Glutamatergic neuron (in vitro differentiated cells): ENCODE measurements at places on chromosomes 1 and 21. TPM values are rescaled to one million over a fixed set of nuclear protein-coding genes. Genes with fewer than 3 reads are reported as not detected.

DNA sequence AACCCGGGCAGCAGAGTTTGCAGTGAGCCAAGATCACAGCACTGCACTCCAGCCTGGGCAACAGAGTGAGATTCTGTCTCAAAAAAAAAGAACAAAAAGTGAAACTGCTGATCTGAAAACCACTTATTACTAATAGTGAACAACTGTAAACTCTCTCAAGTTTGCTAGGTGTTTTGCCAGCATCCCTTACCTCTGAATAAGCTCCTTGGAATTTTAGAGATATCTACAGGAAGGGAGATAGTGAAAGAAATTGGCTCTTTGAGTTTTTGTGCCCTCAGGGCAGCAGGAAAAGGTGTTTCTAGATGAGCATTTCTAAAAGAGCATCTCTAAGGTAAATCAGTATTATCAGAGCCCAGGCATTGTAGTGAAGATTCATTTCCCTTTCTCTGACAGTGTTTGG, 27.1 kb downstream of the PARK7 start:
- H3K27ac ChIP-seq = no peak overlapping the region
- no peaks in the 10 kb centered on the region for H3K4me1 ChIP-seq
- H3K36me3 ChIP-seq = no peaks in the 10 kb centered on the region
- DNase-seq = no peak

DNA sequence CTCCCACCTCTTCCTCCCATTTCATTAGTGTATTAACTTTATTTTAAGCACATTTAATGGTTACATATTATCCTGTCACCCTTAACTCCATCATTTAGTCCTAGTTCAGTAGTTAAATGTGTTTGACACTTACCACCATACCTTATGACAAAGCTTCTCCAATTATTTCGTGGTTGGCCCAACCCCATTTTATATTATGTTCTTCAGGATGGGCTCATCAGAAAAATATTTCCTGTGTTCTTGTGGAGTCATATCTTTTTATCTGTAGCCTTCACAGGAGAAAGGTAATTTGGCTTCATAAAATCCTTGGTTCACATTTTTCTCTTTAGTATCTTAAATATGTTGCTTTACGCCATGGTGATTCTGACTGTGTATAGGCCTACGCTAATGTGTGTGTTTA, 142.3 kb upstream of the COL6A1 start:
- H3K36me3 ChIP-seq = peaks cover 12% of the 10 kb centered on the region

DNA sequence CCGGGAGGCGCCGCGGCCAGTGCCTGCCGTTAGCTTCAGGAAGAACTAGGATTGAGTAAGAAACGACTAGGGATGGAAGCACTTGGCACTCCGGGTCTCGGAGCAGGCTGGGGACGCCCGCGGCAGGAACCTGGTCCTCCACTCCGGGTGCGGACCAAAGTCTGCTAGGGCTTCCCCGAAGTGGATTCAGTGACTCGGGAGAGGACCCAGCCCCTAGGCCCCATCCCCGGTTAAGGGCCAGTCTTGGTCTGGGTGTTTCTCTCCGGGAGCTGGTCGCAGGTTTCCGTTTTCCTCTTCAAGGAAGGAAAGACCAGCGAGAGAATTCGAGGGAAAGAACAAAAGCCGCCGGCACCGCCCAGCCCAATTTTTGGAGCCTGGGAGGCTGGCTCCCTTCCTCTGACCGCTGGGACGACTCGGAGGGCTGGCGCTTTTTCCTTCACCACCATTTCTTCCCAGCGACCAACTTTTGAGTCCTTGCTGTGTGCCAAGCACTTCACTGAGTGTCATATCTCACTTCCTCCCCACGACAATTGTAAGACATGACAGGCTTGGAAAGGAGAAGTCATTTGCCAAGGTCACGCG, 16.8 kb upstream of the STMN1 start:
- H3K4me3 ChIP-seq = peak overlapping the region; percentile 75
- peak overlapping the region; percentile 85 for H3K27ac ChIP-seq
- peak; percentile 48 for DNase-seq

DNA sequence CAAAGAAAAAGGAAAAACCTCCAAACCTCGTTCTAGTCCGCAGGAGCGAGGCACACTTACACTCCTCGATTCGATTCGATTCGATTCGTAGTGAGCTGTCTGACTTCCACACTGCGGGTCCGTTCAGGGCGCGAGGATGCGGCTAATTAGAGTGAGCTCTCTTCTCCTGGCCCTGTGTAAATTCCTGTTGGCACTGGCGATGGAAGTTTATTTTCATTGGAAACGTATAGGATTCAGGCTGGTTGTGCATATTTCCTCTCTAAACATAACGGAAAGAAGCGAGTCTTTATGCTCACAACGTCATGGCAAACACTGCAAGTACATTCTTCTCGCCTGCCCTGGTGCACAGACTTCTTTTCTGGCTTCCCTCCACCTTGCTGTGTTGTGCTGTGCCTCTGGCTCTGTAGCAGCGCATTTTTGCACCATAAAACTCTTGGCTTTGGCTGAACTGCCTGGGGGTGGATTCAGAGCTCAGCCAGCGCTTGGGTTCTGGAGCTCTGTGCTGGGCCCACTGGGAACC, 2.7 kb downstream of the HUNK start:
- H3K4me1 ChIP-seq = peaks cover 16% of the 10 kb centered on the region
- H3K4me3 ChIP-seq = peak overlapping the region; percentile 85
- H3K36me3 ChIP-seq = no peaks in the 10 kb centered on the region
- H3K27ac ChIP-seq = no peak overlapping the region
- DNase-seq = no peak

The CATSPERE gene
- total RNA-seq = 0.59 TPM

The CD52 gene
- total RNA-seq = 2.8 TPM

GRCh38 chr1:204041803-204042505, 31.0 kb upstream of the SOX13 start:
- no peaks in the 10 kb centered on the region for H3K36me3 ChIP-seq
- no peak overlapping the region for H3K27ac ChIP-seq
- no peak for DNase-seq
- H3K4me3 ChIP-seq = no peak overlapping the region
- peaks cover 9% of the 10 kb centered on the region for H3K27me3 ChIP-seq

The TEDDM1 gene
- not detected for total RNA-seq

- no peak for DNase-seq
- H3K27me3 ChIP-seq = no peaks in the 10 kb centered on the region
- H3K36me3 ChIP-seq = no peaks in the 10 kb centered on the region
- H3K4me1 ChIP-seq = peaks cover 1% of the 10 kb centered on the region
- no peak overlapping the region for H3K4me3 ChIP-seq
Observed at GRCh38 chr1:77950873-77951272, 28.0 kb downstream of the FUBP1 start.

- peak within 1 kb of the TSS; percentile 90 for H3K4me3 ChIP-seq
- peaks cover 3% of the 10 kb centered on the region for H3K27me3 ChIP-seq
- H3K4me1 ChIP-seq = peaks cover 8% of the 10 kb centered on the region
- peak within 1 kb of the TSS; percentile 71 for H3K27ac ChIP-seq
- DNase-seq = peak; percentile 77
- no peaks in the 10 kb centered on the region for H3K36me3 ChIP-seq
Observed at GRCh38 chr1:116909512-116910378, at the start of gene PTGFRN. TSS of gene PTGFRN (plus strand) at chr1:116909916. CDS start at chr1:116910204, 288 bp downstream.

- H3K4me3 ChIP-seq = no peak overlapping the region
- no peaks in the 10 kb centered on the region for H3K27me3 ChIP-seq
- no peaks in the 10 kb centered on the region for H3K36me3 ChIP-seq
- no peaks in the 10 kb centered on the region for H3K4me1 ChIP-seq
Observed at GRCh38 chr1:145702052-145702451, 5.1 kb downstream of the PDZK1 start.

The TIE1 gene
- 11.3 TPM for total RNA-seq

DNA sequence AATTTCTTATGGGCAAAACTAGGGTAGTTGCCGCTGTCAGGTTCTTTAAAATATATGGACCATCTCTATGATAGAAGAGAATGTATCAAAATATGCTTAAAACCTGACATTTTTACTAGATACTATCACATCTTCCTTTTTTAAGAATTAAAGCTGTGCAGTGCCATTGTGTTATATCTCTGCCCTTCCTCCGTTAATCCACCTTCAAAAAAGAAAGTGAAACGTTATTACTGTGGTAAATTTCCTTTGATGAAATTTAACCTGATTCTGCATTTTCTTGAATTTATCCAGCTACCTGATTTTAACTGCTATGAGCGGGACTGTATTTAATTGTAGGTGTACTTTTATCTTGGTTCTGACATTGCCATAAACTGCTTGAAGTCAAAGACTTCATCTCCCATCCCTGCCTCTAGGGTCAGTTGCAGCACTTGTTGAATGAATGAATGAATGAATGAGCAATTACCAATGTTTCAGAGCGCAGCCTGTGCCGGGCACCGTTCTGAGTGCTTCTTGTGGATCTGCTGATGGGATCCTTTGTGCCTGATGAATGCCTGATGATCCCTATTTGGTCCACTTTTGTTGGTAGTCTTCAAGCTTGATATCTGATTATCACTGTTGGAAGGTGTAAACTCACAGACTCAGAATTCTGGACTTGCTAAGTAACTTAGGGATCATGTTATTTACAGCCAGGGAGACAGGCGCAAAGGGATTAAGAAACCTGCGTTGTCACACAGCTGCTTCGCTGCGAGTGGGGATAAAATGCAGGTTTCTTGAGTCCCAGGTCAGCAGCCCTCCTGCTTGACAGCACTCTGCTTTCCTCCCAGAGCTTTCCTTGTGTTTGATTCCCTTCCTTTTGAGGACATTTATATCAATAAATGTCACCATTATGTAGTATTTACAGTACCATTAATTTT, 30.1 kb downstream of the SMYD2 start:
- no peak overlapping the region for H3K4me3 ChIP-seq
- H3K36me3 ChIP-seq = peaks cover 4% of the 10 kb centered on the region
- peaks cover 6% of the 10 kb centered on the region for H3K27me3 ChIP-seq
- peaks cover 12% of the 10 kb centered on the region for H3K4me1 ChIP-seq
- no peak for DNase-seq

- no peak overlapping the region for H3K4me3 ChIP-seq
- H3K4me1 ChIP-seq = peaks cover 2% of the 10 kb centered on the region
- DNase-seq = no peak
- H3K36me3 ChIP-seq = no peaks in the 10 kb centered on the region
- H3K27ac ChIP-seq = no peak overlapping the region
Observed at GRCh38 chr21:35658242-35658641, 402.1 kb downstream of the SETD4 start.

The CACNA1S gene
- 0.07 TPM for total RNA-seq

The LENEP gene
- 1.3 TPM for total RNA-seq

GRCh38 chr1:11388617-11389016, 90.3 kb upstream of the DISP3 start:
- no peak overlapping the region for H3K4me3 ChIP-seq
- no peak for DNase-seq
- H3K36me3 ChIP-seq = no peaks in the 10 kb centered on the region

GRCh38 chr1:151314137-151314875, 12.9 kb downstream of the PI4KB start:
- H3K4me3 ChIP-seq = no peak overlapping the region
- no peak for DNase-seq
- peaks cover 3% of the 10 kb centered on the region for H3K27me3 ChIP-seq
- no peak overlapping the region for H3K27ac ChIP-seq
- peaks cover 6% of the 10 kb centered on the region for H3K36me3 ChIP-seq
- peaks cover 17% of the 10 kb centered on the region for H3K4me1 ChIP-seq

- DNase-seq = peak; percentile 76
- H3K4me3 ChIP-seq = no peak overlapping the region
- H3K27me3 ChIP-seq = peaks cover 3% of the 10 kb centered on the region
- H3K27ac ChIP-seq = no peak overlapping the region
- peaks cover 18% of the 10 kb centered on the region for H3K4me1 ChIP-seq
- H3K36me3 ChIP-seq = peaks cover 4% of the 10 kb centered on the region
Observed at GRCh38 chr1:225911191-225912130, 12.6 kb downstream of the PYCR2 start.

GRCh38 chr1:227323171-227323966, 5.1 kb upstream of the CDC42BPA start:
- H3K36me3 ChIP-seq = no peaks in the 10 kb centered on the region
- H3K27ac ChIP-seq = no peak overlapping the region
- H3K4me3 ChIP-seq = no peak overlapping the region
- H3K4me1 ChIP-seq = peaks cover 6% of the 10 kb centered on the region
- DNase-seq = no peak
- no peaks in the 10 kb centered on the region for H3K27me3 ChIP-seq

GRCh38 chr1:96588416-96588995, 133.1 kb upstream of the PTBP2 start:
- DNase-seq = no peak
- H3K4me3 ChIP-seq = no peak overlapping the region
- peaks cover 2% of the 10 kb centered on the region for H3K27me3 ChIP-seq
- no peak overlapping the region for H3K27ac ChIP-seq

The KRTAP11-1 gene
- total RNA-seq = not detected

DNA sequence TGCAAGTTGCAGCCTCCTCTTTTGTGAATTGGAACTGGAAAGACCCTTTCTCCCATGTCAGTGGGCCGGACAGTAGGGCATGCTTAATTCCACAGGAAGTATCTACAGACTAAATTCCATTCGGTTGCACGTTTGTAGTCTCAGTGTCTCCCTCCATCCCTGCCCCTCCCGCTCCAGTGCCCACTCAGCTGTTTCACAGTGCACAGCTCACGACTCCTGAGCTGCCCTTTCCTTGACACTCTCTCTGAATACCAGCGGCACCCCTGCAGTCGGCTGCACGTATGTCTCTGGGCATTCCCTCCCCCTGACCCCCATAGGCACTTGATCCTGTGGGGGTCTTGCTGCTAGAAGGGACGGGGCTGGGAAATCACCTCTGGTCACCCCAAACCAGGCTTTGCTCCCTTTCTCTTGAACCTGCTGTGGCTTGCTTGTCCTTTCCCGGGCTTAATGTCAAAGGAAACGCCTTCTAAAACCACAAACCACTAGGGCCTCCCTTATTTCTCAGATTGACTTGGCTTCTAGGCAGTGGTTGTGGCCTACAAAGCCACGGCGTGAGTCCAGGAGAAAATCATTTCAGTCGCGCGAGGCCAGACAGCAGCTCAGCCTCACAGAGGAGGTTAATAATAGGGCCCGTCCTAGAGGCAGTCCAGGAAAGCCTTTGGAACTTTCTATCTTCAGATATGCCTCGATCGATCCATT, 365.3 kb upstream of the PROX1 start:
- H3K27me3 ChIP-seq = peaks cover 1% of the 10 kb centered on the region
- no peak overlapping the region for H3K27ac ChIP-seq
- no peak for DNase-seq
- peaks cover 10% of the 10 kb centered on the region for H3K36me3 ChIP-seq
- H3K4me3 ChIP-seq = no peak overlapping the region

GRCh38 chr1:2799811-2800663, 1.5 kb downstream of the TTC34 start:
- DNase-seq = peak; percentile 8
- H3K27me3 ChIP-seq = peaks cover 2% of the 10 kb centered on the region
- no peaks in the 10 kb centered on the region for H3K36me3 ChIP-seq

The PRMT6 gene
- 16.8 TPM for total RNA-seq

- H3K27me3 ChIP-seq = peaks cover 3% of the 10 kb centered on the region
- peaks cover 14% of the 10 kb centered on the region for H3K4me1 ChIP-seq
- peak overlapping the region; percentile 79 for H3K27ac ChIP-seq
- peak; percentile 37 for DNase-seq
Observed at GRCh38 chr1:180486092-180486491, 16.3 kb downstream of the ACBD6 start.

- H3K27me3 ChIP-seq = peaks cover 5% of the 10 kb centered on the region
- H3K36me3 ChIP-seq = peaks cover 9% of the 10 kb centered on the region
- H3K4me1 ChIP-seq = no peaks in the 10 kb centered on the region
- DNase-seq = no peak
Observed at GRCh38 chr1:15066191-15066590, 87.4 kb upstream of the TMEM51 start.

GRCh38 chr21:22191581-22191980, 1193.4 kb downstream of the NCAM2 start:
- H3K27ac ChIP-seq = no peak overlapping the region
- H3K27me3 ChIP-seq = no peaks in the 10 kb centered on the region
- DNase-seq = no peak
- no peaks in the 10 kb centered on the region for H3K36me3 ChIP-seq
- no peaks in the 10 kb centered on the region for H3K4me1 ChIP-seq
- no peak overlapping the region for H3K4me3 ChIP-seq

The DDR2 gene
- 4.4 TPM for total RNA-seq

- peaks cover 11% of the 10 kb centered on the region for H3K4me1 ChIP-seq
- peaks cover 1% of the 10 kb centered on the region for H3K27me3 ChIP-seq
- no peak for DNase-seq
- H3K36me3 ChIP-seq = peaks cover 10% of the 10 kb centered on the region
- H3K27ac ChIP-seq = no peak overlapping the region
Observed at GRCh38 chr1:41840592-41841246, 78.0 kb downstream of the HIVEP3 start.
